GM19239 (cell line): ENCODE measurements at places on chromosomes 2 and 18.

DNA sequence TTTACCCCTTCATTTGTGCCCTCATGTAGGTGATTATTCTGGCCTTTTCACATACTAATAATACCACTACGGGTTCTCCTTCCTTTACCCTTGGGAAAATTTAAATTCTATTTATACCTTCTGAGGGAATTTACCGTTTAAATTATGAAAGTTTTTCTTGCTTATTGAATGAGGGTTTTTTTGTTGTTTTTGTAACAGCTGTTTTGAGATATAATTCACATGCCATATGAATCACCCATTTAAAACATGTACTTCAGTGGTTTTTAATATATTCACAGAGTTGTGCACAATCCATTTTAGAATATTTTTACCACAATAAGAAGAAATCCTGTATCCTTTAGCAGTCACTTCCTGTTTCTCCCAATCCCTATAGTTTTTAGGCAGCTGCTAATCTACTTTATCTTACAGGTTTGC lies 54.7 kb downstream of the EML4 start:
- DNase-seq = no peak

GRCh38 chr2:120345608-120346007 lies 328 bp upstream of the INHBB start:
- no peak for DNase-seq

- DNase-seq = peak; percentile 25
These were observed 98.9 kb upstream of the GLS start for GRCh38 chr2:190781604-190782198.

DNA sequence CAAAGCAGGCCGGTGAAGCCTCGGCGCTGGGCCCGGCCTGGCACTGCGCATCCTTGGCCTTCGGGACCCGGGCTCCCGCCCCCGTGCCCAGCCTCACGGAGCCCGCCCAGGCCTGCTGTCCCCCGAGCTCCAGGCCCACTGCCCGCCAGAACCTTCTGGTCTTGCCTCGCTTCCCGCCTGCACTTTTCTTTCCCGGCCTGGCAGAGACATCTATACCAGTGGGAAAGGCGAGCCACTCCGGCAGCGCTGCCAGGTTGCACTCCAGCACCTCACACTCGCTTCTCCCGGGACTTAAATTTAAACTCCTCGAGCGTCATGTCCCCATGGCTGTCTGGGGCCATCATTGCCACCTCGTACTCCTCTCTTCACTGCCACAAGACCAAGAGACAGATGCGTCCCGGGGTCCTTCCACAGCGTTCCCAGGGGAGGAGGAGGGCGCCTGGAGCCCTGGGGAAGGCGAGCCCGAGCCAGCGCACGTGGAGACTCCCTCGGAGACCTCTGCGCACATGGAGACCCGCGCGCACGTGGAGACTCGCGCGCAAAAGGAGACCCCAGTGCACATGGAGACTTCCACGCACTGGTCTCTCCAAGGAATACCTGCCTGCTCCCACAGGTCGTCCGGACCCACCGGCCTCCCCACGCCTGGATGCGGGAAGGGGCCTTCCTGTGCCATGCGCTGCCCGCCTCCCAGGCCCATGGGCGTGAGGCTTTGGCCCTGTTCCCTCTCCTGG lies 253.1 kb upstream of the SALL3 start:
- no peak for DNase-seq

- DNase-seq = no peak
These were observed 113.7 kb upstream of the CREB1 start for GRCh38 chr2:207416111-207416510.

- DNase-seq = no peak
These were observed 89.2 kb downstream of the TGOLN2 start for GRCh38 chr2:85238607-85239006.

DNA sequence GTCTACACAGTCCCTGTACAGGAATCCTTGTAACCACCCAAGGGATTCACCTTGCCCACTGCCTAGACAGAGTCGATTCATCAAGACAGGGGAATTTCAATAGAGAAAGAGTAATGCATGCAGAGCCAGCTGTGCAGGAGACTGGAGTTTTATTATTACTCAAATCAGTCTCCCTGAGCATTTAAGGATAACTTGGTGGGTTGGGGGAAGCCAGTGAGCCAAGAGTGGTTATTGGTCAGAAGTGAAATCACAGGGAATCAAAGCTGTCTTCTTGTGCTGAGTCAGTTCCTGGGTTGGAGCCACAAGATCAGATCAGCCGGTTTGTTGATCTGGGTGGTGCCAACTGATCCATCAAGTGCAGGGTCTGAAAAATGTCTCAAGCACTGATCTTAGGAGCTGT lies 17.8 kb upstream of the FAM98A start:
- no peak for DNase-seq

- no peak for DNase-seq
These were observed 162.8 kb downstream of the VAPA start for GRCh38 chr18:10076502-10077030.

GRCh38 chr2:58494071-58494501 lies 253.0 kb upstream of the FANCL start:
- DNase-seq = no peak

- no peak for DNase-seq
These were observed 12.1 kb upstream of the ERCC3 start for GRCh38 chr2:127305990-127306585.

GRCh38 chr2:234991793-234992192 lies 40.0 kb downstream of the SH3BP4 start:
- no peak for DNase-seq

DNA sequence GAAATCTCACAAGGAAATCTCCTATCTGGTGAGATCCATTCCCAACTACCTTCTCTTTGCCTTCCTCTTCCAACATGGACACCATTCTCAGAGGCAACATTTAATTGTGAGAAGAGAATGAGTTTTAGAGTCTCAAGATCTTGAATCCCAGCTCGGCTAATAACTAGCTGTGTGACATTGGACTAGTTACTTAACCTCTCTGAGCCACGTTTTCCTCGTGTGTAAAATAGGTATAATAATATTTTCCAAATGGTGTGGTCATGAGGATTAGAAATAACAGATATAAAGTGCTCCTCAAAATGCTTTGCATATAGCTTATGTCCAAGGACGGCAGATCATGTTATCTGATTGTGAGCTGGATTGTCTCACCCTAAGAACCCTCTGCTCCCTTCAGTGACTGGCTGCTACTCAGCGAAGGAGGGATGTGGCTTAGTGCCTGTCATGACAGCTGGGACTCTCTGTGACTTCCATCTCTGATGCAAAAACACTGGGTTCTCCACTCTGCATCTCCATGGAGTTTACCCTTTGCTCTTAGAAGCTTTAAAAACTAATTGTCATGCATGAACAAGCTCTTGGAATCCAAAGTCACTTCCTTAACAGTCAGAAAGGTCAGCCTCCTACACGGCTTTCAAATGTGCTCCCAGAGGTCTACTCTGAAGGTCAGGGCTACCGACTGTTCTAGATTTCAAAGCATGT lies 38.4 kb upstream of the MRPL19 start:
- DNase-seq = no peak

DNA sequence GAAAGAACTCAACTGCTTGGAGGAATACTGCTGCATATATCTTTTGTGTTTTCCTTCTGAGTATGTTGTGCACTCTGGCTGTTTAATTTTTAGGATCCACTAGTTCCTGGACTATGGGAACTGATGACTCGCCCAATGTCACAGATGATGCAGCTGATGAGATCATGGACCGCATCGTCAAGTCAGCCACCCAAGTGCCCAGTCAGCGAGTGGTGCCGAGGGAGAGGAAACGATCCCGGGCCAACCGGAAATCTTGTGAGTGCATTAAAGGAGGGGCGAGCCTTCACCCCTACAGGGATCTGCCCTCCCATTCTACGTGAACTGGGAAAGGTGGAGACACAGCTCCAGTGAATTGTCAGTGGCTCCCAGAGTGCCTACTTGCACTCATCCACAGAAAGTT lies 59.6 kb downstream of the TPGS2 start:
- DNase-seq = no peak

DNA sequence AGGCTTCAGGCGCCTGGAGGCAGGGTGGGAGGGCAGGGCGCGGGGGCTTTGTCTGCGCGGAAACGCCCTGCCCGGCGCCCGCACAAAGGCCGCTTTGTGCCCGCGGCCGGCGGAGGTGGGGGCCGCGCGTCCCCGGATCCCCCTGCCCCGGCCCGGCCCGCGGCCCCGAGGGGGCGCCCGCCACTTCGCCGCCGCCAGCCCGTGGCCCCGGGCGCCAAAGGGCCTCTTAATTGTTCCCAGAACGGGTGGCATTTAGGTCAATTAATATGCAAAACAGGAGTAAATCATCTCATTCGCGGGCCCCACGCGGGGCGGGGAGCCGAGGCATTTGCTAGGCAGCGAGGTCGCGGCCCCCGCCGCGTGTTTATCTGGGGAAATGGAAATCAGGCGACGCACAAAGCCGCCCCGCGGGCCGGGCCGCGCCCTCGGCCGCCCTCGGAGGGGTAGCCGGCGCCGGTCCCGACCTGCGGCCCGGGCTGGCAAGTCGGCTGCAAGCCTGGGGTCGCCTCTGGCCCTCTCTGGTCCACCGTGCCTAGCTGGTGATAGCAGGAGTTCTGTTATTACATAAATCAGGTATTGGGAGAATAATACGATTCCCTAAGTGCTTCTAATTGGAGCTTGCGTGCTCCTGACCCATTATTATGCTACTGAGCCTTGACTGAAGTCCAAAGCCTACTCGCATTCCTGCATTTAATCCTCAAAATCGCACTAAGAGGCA lies 148.2 kb upstream of the GLI2 start:
- DNase-seq = no peak

DNA sequence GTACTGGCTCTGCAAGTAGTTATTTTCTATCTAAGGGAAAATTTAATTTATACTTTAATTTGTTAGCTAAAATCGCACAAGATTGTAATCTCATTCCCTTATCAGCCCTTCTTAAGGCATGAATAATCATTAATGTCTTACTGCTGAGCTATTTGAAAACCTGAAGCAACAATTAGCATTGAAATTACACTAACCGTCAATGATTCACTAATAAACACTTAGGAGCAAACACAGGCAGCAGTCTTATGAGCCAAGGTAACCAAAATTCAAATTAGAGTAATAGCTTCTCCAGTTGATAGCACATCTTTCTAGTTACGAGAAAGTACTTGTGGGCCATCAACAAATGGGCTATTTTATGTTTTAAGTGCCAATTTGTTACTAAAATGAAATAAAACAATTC lies 1289.7 kb downstream of the LRP1B start:
- DNase-seq = no peak

GRCh38 chr2:11837875-11838734 lies 91.7 kb downstream of the LPIN1 start:
- DNase-seq = no peak

GRCh38 chr18:31596081-31596872 lies 4.6 kb downstream of the TTR start:
- no peak for DNase-seq

DNA sequence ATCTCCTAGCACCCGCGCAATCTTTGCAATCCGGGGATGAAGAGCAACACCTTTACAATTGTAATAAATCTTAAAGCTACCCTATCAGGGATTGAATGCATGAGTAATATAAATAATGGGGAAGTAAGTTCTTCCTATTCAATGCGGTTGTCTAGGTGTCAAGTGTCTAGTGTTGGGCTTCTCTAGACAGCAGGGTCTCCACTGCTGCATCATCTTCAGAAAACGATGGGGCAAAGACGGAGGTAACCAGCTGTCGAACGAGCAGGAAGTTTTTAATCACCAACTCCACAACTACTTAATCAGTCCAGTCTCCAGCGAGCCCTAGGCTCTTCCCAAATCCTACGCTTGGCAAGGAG lies 573 bp downstream of the STAM2 start:
- DNase-seq = no peak

DNA sequence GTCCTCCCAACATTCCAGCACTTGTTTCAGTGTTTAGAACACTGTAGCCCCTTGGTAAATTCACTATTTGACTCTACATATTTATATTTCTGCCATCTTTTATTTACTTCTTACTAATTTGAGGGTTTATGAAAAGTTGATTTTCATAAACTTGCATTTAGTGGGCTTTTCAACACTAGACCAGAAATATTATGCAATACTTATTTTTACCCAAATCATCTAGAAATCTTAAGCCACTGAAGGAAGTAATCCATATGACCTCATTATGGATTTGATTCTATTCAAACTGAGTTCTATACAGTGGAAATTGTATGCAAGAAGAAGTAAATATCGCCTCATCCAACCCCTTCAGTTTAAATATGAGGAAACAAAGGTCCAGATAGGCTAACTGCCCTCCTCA lies 92.6 kb upstream of the VRK2 start:
- DNase-seq = no peak

GRCh38 chr2:95761556-95761955 lies 169.8 kb downstream of the TRIM43 start:
- DNase-seq = no peak

DNA sequence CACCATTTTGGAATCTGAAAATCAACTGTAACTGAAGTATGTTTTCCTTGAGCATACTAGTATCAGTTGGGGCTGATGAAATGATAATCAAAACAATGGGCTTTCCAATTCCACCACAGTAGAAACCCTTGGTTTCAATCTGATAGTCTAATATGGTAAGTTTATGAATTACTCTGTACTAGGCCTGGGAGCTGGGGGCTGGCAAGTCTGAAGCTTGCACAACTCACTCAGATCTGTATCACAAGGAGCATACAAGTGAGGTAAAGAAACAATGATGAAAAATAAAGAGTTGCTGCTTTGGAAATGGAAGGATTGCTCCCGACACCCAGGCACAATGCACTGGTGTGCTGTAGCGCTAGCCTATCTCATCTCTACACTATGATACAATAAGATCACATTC lies 19.4 kb downstream of the ZEB2 start:
- no peak for DNase-seq

- no peak for DNase-seq
These were observed 232.7 kb upstream of the UBE2E3 start for GRCh38 chr2:180747728-180748127.

DNA sequence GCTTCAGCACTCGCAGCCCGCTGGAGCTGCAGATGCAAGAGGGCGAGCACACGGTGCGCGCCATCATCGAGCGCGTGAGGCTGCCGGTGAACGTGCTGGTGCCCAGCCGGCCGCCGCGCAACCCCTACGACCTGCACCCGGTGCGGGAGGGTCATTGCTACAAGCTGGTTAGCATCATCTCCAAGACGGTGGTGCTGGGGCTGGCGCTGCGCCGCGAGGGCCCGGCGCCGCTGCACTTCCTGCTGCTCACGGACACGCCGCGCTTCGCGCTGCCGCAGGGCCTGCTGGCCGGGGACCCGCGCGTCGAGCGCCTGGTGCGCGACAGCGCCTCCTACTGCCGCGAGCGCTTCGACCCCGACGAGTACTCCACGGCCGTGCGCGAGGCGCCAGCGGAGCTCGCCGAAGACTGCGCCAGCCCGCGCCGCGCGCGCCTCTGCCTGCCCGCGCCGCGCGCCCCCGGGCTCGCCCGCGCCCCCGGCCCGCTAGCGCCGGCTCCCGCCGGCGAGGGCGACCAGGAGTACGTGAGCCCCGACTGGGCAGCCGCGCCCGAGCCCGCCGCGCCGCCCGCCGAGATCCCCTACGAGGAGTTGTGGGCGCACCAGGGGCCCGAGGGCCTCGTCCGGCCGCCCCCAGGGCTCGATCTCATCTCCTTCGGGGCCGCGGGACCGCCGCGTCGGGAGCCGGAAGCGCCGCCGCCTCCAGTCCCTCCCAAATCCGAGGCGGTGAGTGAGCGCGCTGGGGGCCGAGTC lies 11.8 kb downstream of the GAREM2 start:
- peak; percentile 99 for DNase-seq

GRCh38 chr2:133888621-133889219 lies 320.5 kb upstream of the NCKAP5 start:
- no peak for DNase-seq

- DNase-seq = no peak
These were observed 20.5 kb upstream of the ACAA2 start for GRCh38 chr18:49833814-49834213.

GRCh38 chr2:237863689-237864443 lies 4.4 kb downstream of the RAMP1 start:
- DNase-seq = no peak

- no peak for DNase-seq
These were observed 107.3 kb downstream of the CABYR start for GRCh38 chr18:24246143-24246542.
